ENCODE measurements at places on chromosomes 6 and 20.

DNA sequence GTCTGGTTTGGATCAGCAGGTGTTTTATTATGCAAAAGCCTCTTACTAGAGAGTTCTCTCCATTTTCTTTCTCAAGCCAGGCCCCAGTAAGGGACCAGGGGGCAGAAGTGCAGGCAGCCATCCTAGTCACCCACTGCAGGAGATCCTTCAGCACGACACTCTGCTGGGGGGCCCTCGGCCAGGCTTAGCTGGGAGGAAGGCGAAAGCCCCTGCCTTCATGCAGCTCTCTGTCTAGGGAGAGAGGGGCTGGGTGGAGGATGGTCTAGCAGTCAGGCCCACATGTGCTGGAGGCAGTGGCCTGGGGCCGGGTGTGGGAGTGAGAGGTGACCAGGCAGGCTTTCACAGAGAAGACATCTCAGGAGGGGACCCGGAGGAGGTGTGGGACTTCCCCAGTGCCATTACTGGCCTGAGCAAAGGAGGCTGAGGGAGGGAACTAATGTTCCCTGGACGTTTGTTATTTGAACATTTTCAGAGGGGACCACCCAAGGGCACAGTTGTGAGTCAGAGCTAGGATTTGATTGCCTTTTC, 33.5 kb upstream of the VSTM2L start:
- DNase-seq, result no peak

DNA sequence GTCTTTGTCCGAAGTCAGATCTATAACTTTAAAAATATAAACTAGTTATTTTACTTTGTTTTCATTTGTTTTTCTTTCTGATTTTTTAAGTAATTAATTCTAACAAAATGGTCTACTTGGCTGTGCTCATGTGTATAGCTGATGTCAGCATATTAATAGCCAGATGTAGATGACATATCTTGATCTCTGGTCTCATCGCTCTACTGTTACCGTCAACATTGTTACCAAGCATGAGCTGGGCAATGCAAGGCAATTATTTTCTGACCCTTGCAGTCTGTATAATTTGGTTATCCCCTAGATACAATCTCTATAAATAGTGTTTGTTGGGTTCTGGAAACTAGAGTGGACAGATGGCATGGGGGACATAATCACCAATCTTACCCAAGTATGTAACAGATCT, 151.6 kb upstream of the PTPRK start:
- no peak for DNase-seq

GRCh38 chr20:54044156-54044555, 26.2 kb downstream of the BCAS1 start:
- DNase-seq, result no peak

DNA sequence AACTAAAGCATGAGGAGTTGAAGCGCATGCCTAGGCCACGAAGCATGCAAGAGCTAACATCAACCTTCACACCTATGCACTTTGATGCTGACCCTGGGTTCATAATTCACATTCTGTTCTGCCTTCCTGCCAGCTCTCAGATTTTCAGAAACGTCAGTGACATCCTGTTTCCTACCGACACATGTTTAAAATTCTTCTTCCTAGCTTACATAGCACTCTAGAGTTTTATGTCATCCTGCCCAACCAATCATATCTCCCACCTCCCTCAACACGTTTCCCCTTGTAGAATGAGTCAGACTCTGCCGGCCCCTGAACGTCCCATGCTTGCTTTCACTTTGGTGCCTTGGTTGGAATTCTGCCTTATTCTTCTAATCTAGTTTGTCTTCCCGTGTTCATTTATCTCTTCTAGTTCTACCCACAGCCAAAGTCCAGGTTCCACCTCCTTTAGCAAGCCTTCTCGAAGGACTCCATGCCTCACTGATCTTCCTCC, 97.2 kb upstream of the MAP7 start:
- no peak for DNase-seq

DNA sequence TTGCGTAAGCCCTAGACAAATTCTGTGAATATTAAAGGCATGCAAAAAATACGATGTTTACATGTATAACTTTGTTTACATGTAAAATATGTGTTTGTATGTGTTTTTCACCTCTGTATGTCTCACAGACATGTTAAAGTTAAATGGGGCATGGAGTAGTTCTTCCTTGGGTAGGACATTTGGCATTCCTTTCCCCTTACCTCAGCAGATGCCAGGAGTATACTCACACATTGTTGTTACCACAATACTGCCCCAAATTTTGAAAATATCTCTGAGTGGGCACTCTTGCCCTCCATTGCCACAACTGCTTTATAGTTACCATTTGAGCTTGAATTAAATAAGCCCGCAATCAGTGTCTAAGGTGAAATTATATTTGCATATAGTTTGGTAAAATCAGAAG, 147.5 kb downstream of the MYO6 start:
- DNase-seq, result no peak

- no peak for DNase-seq
Observed at GRCh38 chr20:35151736-35152135, 4.6 kb upstream of the EDEM2 start.

GRCh38 chr6:101226677-101227135, 166.8 kb upstream of the GRIK2 start:
- peak; percentile 47 for DNase-seq

DNA sequence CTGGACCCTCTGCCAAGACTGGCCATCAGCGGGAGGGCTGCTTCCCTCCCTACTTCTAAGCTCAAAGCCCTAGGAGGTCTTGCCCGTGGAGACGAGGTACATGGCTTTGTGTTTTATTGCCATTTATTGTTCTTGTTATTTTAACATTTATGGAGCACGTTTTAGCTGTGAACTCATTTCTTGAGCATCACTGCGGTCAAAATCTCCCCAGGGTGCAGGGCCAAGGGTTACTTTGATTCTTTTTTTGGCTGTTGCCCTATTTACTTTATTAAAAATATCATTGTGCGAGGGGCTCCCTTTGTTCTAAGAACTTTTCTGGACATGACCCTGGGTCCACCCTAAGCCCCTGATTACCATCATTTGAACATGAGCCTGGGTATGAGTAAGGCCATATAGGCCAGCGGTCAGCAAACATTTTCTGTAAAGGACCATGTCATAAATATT, 51.6 kb downstream of the EYA2 start:
- no peak for DNase-seq

GRCh38 chr20:51563486-51564332, 21.2 kb upstream of the NFATC2 start:
- DNase-seq, result no peak

DNA sequence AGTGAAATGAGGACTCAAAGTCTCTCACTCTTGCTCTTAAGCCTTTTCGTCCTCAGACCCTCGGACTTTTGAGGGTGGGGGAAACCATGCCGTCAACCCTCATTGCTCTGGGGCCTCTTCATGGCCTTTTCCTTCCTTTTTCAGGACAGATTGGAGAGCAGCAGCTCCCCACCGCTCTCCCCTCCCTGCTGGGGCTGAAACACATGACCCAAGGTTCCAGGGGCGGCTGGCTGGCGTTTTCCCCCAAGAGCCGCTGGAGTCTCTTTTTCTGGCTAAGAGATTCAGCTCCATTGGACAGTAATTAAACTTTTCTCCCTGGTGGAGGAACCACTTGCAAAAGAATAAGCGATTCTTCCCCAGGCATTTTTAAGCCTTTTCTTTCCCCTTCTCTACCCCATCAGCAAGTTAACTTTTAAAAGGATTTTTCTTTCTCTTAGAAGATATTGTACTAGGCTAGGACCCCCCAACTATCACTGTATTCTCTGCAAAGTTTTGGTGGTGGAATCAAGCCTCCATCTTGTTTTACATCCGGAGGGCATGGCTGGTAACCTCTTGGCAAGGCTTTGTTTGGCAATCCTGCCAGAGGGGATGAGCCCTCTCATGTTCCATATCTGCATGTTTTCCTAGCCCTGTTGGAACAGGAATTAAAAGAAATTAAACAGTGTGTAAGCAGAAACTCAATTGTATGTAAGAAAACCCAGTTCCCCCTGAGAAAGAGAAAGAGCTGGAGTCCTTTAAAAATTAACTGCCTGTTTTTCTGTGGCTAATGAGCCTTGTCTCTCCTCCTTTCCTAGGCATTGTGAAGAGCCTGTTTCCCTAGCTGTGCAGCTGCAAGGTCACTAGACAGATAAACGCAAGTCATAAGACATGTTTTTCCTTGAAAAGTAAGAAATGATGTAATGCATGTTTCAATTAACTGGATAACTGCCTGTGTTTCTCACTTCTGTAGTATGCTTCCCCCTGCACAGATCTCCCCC, 100.8 kb upstream of the GPR6 start:
- no peak for DNase-seq

GRCh38 chr6:5752391-5752680, 254.4 kb downstream of the NRN1 start:
- DNase-seq, result peak; percentile 61

DNA sequence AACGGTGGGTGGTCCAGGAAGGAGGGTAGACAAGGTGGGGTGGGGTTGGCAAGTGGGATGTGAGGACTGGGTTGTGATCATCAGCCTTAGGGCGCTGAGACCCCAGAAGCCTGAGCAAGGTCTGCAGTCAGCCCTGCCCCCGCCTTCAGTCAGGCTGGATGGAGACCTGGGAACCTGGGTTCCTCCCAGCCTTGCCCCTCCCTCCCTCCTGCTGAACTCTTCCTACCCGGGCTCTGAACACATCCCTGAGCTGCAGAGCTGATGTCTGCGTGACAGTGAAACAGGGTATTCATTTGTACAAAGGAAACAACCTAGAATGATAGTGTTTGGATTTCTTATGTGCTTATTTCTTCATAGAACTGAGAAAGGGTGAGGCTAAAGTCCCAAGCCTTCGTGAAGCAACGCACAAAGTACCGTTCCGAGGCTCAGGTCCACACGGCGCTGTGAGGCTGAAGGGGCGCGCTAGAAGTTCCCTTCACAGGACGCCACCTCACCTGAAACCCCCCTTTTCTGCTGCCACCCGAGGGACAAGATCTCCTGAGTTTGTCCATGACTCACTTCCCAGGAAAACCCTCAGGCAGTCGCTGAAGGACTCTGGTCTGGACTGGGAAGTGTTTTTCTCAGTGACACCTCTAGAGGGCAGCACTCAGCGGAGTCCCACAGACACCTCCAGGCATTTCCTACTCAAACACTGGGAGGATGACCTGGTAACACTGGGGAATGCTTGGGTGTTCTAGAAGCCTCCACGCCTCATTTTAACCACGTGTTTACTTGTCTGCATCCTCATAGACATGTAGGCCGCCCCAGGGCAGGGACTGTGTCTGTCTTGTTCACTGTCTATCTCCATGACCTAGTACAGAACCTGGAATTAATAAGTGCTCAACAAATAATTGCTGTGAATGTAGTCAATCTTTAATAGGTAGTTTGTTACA, 1.2 kb downstream of the GSTA5 start:
- DNase-seq, result peak; percentile 82

GRCh38 chr6:111353912-111354462, 129.0 kb downstream of the REV3L start:
- no peak for DNase-seq

DNA sequence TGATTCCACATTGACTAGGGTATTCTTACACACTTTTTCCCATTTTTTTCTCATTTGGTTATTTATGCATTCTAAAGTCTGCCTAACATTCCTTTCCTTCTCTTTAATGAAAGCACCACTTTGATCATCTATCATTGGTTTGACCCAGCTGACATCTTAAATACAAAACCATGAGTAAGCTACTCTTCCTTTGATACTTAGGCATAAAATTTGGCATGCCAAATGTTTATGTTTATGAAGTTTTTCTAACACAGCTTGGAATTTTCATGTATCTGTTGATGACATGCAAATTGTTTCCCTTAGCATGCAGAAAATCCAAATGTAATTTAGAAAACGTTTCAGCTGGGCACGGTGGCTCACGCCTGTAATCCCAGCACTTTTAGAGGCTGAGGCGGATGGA, 534.9 kb downstream of the QKI start:
- DNase-seq, result no peak

DNA sequence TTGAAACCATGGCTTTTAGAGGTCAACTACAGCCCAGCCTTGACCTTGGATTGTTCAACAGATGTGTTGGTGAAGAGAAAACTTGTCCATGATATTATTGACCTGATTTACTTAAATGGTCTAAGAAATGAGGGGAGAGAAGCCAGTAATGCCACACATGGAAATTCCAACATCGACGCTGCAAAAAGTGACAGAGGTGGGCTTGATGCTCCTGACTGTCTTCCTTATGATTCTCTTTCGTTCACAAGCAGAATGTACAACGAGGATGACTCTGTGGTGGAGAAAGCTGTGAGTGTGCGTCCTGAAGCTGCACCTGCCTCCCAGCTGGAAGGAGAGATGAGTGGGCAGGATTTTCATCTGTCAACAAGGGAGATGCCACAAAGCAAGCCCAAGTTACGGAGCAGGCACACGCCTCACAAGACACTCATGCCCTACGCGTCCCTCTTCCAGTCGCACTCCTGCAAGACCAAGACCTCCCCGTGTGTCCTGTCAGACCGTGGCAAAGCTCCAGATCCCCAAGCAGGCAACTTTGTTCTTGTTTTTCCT, 16.2 kb downstream of the TTLL2 start:
- DNase-seq, result no peak

GRCh38 chr20:25733903-25734302, 37.2 kb upstream of the ZNF337 start:
- no peak for DNase-seq

- DNase-seq, result no peak
Observed at GRCh38 chr6:160667639-160668481, 3.8 kb upstream of the LPA start.

DNA sequence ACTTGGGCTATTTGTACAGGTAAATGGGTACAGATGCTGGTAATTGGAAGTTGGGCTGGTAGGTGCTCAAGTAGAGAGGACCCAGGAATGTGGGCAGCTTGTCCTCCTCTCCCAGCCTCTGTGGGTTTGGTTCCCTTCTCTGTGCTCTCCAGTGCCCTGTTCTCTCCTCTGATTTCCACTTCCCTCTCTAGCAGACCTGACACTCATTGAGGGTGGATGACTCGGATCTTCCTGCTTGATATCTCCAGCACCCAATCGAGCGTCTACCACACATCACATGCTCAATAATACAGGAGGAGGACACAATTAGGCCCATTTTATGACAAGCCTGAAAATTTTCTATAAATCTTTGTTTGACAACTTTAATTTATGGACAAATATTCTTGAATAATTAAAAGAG, 23.7 kb downstream of the CST1 start:
- no peak for DNase-seq

DNA sequence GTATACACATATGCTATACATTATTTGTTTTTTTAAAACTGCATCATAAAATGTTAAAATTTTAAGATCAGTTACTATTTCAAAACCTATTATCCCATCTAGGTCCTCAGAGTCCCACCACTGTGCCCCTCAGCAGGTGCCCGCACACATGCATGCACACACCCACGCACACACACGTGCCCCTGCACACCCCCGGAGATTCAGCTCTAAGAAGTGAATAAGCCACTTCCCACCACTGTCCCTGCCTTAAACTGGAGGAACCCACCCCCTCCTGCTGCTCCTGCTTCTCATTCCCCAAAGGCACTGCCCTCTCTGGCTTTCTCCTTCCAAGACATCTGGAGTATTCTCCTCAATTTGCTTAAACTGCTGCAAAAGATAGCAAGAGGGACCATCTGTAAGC, 5.4 kb upstream of the FAM210B start:
- DNase-seq, result no peak

Data from D341Med (cell line).